ENCODE measurements at places on chromosomes 6 and 20. TPM values are rescaled to one million over a fixed set of nuclear protein-coding genes. Genes with fewer than 3 reads are reported as not detected.

The ACTR5 gene
- total RNA-seq, result 6.7 TPM

The FAM162B gene
- 1.8 TPM for total RNA-seq

The ACSS2 gene
- 17.0 TPM for total RNA-seq

The MEP1A gene
- not detected for total RNA-seq

The DUSP22 gene
- total RNA-seq, result 32.2 TPM

The SMPDL3A gene
- 3.0 TPM for total RNA-seq

The FERMT1 gene
- total RNA-seq, result 3.5 TPM

The ALDH5A1 gene
- total RNA-seq, result 8.0 TPM

The SLC17A1 gene
- not detected for total RNA-seq

The GPR63 gene
- 4.8 TPM for total RNA-seq

The OPRM1 gene
- not detected for total RNA-seq

The SYTL3 gene
- total RNA-seq, result 0.57 TPM

The IGF2R gene
- total RNA-seq, result 130 TPM

The SLC32A1 gene
- total RNA-seq, result not detected

The TRDN gene
- total RNA-seq, result 138 TPM

The RBPJL gene
- total RNA-seq, result not detected

The MATN4 gene
- total RNA-seq, result 0.35 TPM

The NHSL1 gene
- total RNA-seq, result 16.3 TPM

The MOG gene
- total RNA-seq, result 0.45 TPM

The ACSS1 gene
- 0.23 TPM for total RNA-seq

The SLC26A8 gene
- total RNA-seq, result not detected

The STK4 gene
- 33.1 TPM for total RNA-seq

The SLC22A16 gene
- total RNA-seq, result not detected

The SERINC3 gene
- 90.4 TPM for total RNA-seq

The NKX2-4 gene
- not detected for total RNA-seq

The ALDH8A1 gene
- total RNA-seq, result not detected

The GHRH gene
- not detected for total RNA-seq

The APCDD1L gene
- total RNA-seq, result 6.4 TPM

The CRISP2 gene
- 0.34 TPM for total RNA-seq

The PLA2G7 gene
- 0.68 TPM for total RNA-seq

The RAET1L gene
- not detected for total RNA-seq

The ULBP3 gene
- total RNA-seq, result 3.8 TPM

The TBX18 gene
- total RNA-seq, result 1.9 TPM
